Iris pigment epithelial cell (primary cell): ENCODE measurements at places on chromosomes 16 and 17.

DNA sequence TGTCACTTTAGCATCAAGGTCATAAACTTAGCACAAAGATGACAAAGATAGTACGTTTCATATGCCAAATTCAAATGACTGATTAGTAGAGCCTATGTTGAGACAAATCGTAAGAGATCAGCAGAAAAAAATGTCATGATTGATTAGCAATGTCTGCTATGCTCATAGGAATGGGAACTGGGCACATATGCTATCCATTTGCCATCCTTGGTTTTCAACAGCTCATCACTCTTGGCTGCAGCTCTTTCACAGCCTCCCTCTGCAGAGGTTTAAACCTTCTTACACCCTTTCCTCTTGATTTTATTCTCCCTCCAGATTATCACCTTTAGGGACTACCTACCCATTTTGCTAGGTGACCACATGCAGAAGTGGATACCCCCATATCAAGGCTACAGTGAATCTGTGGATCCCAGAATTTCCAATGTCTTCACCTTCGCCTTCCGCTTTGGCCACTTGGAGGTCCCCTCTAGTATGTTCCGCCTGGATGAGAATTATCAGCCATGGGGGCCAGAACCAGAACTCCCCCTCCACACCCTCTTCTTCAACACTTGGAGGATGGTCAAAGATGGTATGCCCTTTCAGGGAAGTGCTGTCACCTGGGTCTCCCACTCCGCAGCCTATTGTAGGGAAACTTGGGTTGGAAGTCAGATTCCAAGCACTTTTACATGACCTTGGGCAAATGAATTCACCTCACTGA is 16.2 kb downstream of the MPO start:
- no peak for DNase-seq

DNA sequence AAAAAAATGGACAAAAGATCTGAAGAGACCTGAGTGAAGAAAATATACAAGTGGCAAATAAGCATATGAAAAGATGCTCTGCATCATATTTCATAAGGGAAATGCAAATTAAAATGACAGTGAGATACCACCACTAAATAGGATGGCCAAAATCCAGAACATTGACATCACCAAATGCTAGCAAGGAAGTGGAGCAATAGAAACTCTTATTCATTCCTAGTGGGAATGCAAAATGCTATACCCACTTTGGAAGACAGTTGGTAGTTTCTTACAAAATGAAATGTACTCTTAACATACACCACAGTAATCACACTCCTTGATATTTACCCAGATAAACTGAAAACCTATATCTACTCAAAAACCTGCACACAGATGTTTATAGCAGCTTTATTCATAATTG is 33.6 kb downstream of the DHRS7B start:
- DNase-seq = no peak

DNA sequence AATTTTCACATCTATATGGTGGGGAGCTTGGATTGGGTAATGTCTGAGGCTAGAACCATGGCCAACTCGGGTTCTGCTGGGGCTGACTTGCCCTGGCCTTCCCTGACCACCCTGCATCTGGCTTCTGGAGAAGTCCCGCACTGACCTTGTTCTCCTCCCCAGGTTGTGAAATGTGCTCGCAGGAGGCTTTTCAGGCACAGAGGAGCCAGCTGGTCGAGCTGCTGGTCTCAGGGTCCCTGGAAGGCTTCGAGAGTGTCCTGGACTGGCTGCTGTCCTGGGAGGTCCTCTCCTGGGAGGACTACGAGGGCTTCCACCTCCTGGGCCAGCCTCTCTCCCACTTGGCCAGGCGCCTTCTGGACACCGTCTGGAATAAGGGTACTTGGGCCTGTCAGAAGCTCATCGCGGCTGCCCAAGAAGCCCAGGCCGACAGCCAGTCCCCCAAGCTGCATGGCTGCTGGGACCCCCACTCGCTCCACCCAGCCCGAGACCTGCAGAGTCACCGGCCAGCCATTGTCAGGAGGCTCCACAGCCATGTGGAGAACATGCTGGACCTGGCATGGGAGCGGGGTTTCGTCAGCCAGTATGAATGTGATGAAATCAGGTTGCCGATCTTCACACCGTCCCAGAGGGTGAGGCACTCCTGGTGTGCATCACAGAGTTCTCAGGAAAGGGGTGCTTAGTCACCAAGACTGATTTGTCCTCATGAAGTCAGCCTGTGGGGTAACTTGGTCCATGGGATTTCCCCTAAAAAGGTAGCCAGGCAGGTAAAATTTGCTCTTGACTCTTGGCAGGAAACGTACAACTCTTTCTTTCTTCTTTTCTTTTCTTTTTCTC is 6.1 kb downstream of the NOD2 start:
- peak; percentile 53 for DNase-seq

- DNase-seq = no peak
Measured at GRCh38 chr17:33086878-33087277, 95.2 kb downstream of the SPACA3 start.

DNA sequence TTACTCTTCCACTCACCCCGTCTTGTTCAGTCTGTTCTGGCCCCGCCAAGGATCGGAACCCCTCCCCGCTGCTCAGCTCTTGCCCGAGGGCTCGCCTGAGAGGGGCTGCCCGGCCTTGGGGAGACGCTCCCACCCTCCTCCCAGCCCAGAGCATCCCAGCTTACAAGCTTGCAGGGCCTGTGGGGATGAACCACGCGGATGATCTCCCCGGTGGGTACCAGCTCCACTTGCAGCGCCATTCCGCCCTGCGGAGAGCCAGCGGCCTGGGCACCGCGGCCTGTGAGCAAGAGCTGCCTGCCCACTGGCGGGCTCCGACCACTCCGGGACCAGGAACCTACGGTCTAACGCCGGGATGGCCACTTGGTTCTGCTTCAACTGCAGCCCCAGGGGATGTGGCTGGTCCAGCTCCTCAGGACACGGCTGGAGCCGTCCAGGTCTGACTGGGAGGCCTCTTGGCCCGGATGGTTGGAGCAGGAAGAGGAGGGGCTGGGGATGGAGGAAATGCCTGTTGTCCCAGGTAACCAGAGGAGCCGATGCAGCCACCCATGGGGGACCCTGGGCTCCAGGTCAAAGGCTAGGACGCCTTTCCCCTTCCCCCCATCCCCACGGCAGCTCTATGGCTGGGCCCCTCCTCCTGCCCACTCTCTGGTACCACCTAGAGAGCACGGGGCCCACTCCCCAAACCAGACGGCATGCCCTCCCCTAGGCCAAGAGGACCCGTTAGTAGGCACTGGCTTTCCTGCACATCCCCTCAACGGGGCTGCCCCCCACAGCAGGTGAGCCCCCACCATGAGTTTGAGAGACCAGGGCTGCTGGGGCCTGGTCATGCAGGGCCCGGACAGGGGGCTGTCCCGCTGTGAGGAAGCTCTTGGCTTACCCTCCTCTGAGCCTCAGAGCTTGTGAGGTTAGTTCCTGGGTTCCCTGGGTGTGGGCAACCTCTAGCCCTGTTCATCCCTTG is at the start of gene MYO1C:
TSS of gene MYO1C (minus strand) at position 438 of the 958 bp plus-strand sequence. CDS start at position 239, 199 bp downstream.
- no peak for DNase-seq

- no peak for DNase-seq
Measured at GRCh38 chr17:21453144-21453898, 77.2 kb downstream of the KCNJ12 start.

- peak; percentile 40 for DNase-seq
Measured at GRCh38 chr16:53022374-53022773, 30.3 kb downstream of the CHD9NB start.

DNA sequence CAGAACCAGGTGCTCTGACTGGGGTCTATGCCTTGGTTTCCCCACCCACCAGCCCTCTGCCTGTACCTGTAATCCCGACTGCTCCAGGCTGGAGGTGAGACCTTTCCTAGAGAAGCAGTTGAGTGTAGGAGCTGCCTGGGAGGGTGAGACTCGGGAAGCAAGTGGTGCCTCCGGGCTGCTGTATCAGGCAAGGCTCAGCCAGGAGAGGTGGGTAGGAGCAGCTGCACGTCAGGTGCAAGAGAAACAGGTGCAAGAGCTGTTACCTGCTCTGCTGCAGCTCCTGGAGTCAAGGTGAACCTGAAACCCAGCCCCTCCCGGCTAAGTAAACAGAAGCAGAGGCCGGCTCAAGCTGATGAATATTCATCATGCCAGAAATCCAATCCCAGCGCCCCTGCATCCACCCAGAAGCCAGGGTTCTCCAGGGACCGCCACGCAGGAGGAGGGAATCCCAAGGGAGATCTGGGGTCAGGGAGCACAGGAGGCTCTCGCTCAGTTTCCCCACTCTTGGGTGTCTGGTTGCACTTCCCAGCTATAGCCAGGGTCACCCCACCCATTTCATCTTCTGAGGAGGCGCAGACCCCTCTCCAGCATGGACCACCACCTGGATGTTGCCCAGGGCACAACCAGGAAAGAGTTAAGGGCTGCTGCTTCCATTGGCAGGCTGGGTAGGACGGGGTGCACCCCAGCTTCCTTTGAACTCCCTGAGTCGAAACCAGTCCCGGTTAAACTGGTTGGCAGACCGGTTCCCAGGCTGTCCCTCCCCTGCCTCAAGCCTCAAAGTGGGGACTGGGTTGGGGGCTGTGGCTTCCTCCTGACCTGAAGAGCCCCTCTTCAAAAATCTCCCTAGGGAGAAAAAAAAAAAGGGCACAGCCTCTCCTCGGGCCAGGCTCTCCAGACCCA is at the start of gene PRR15L:
TSS of gene PRR15L (minus strand) at position 293 of the 900 bp plus-strand sequence. CDS start 4,649 bp downstream, outside the sequence.
- DNase-seq = no peak

GRCh38 chr17:34624767-34625383 is 45.5 kb downstream of the TMEM132E start:
- DNase-seq = no peak
